T1000 (cell line): ENCODE measurements at places on chromosomes 6 and 20.

GRCh38 chr20:46349035-46349741, 40.9 kb upstream of the CDH22 start:
- peak; percentile 27 for DNase-seq

DNA sequence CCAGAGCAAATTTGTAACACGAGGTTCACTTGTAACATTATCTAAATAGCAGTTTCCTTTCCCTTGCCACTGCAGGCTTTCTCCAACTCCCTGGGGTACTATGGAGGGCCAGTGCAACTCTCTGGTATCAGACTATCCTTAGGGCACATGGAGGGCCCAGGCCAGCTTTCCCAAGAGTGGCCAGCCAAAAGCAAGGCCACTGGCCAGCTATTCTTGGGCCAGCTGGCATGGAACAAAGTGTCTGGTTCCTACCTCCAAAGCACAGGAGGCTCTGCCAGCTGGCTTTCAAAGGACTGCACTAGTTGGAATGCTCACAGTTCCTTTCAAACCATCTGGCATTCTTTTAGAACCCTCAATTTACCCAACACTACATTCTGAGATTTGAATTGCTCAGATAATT, 8.7 kb downstream of the RNF24 start:
- no peak for DNase-seq

GRCh38 chr6:89298680-89299465, 16.2 kb downstream of the GABRR2 start:
- DNase-seq: peak; percentile 31

- DNase-seq: no peak
Measured at GRCh38 chr6:53718597-53719460, 53.3 kb upstream of the KLHL31 start.

- no peak for DNase-seq
Measured at GRCh38 chr6:106247293-106247692, 78.3 kb downstream of the ATG5 start.

GRCh38 chr20:62972845-62973745, 20.6 kb downstream of the SLC17A9 start:
- no peak for DNase-seq

DNA sequence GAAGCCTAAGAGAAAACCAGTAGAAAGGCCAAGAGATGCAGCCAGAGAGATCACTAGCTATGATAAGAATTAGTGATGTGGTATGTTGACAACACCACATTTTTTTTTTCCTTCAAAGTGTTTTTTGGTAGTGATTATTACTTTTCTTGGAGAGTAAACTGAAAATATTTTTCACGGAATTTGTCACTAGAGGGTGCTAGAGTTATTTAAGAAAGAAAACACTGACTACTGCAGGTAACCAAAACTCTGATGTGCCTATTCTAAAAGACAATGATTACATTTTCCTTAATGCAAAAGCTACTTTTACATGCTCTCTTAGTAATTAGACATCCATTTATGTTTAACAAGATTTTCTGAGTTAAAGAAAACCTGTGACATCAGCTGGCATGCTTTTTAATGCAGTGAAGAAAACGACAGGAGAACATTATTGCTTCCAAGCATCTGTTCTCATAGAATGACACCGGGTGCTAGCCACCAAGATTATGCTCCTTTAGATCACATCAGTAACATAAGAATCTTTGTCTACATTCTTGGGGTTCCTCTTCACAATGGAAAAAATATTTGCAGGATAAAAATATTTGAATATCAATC, 28.8 kb downstream of the RWDD2A start:
- DNase-seq: no peak

GRCh38 chr20:2692036-2692885, at the start of gene EBF4:
TSS of gene EBF4 (plus strand) at chr20:2692780. CDS start at chr20:2693646, 866 bp downstream.
- no peak for DNase-seq

DNA sequence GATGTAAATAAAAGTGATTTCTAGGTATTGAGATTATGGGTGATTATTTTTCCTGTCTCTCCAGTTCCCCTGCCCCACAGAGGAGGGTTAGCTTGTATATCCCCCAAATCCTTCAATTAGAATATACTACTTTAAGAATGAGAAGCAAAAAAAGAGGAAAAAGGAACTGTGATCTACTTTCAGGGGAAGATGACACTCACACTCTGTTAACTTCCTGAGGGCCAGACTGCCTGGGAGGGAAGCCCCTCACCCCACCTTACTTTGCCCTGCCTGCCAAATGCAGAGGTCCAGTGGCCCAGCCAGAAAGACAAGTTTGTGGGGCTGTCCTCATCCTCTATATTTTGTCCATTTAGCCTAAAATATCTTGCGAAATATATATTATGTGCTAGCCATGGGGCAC, 9.2 kb upstream of the LY86 start:
- DNase-seq: no peak

DNA sequence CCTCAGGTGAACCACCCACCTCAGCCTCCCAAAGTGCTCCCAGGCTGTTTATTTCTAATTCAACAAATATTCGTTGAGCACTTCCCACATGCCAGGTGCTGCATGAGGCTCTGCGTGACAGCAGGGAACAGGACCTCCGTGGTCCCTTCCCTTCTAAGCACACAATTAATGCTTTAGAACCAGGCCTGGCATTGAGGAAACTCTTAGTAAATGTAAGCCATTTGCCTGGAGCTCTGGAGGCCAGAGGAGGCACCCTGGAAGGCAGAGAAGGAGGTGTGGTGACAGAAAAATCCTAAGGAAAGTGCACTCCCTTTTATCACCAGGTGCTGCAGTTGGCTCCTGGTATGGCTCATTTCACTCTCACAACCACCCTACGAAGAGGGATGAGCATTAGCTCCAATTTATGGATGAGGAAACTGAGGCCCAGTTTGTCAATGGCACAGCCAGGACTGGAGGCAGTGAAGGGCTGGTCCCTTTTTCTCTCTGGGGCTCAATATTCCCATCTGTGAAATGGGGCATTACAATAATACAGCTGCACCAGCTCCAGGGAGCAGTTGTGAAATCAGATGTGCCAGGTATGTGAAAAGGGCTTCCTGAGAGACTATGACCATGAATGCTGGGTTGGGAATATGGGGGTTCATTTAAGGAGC, 8.1 kb upstream of the ID1 start:
- no peak for DNase-seq
